ENCODE measurements at places on chromosomes 2 and 18.

DNA sequence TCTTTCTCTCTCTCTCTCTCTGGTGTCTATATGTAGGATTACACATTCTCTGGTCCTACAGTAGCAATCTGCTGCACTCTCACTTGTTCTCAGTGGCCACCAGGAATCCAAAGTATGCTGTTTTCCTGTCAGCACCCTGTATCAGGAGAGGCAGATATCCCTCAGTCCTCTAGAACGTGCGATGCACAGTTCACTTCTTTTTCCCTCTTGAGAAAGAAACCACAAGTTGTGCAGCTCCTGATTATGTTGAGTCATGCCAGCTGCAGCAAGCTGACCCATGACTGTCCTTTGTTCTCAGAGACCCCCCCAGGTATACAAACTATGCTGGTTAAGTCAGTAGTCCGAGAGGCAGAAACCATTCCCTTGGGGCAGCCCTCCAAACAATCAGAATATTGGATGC is 54.6 kb downstream of the LANCL1 start:
- no peak for DNase-seq

DNA sequence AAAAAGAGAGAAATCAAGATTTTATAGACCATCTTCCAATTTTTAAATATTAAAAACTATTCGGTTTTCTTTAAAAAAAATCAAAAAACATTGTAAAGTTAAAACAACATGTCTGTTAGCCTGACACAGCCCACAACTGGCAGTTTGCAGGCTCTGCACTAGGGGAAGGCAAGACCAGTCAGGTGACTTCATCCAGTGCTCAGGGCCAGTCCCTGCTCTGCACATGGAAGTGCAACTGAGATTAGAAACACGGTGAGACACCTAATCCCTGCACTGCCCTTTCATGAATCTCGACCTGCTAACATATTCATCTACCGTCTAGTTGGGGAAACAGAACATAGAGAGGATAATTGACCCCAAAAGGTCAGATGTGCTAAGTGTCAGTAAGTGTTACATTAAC is 135.2 kb downstream of the BARD1 start:
- no peak for DNase-seq

- no peak for DNase-seq
Measured at GRCh38 chr2:181499231-181499630, 42.0 kb downstream of the ITGA4 start.

GRCh38 chr2:100148883-100149282 is 6.5 kb upstream of the AFF3 start:
- DNase-seq: no peak

DNA sequence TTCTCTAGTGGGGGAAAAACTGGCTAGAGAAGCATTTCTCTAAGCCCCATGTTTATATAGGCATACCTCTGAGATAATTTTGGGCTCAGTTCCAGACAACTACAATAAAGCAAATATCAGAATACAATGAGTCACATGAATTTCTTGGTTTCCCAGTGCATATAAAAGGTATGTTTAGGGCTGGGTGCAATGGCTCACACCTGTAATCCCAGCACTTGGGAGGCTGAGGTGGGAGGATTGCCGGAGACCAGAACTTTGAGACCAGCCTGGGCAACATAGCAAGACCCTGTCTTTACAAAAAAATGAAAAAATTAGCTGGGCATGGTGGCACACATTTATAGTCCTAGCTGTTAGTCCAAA is 22.2 kb downstream of the TSN start:
- DNase-seq: no peak

DNA sequence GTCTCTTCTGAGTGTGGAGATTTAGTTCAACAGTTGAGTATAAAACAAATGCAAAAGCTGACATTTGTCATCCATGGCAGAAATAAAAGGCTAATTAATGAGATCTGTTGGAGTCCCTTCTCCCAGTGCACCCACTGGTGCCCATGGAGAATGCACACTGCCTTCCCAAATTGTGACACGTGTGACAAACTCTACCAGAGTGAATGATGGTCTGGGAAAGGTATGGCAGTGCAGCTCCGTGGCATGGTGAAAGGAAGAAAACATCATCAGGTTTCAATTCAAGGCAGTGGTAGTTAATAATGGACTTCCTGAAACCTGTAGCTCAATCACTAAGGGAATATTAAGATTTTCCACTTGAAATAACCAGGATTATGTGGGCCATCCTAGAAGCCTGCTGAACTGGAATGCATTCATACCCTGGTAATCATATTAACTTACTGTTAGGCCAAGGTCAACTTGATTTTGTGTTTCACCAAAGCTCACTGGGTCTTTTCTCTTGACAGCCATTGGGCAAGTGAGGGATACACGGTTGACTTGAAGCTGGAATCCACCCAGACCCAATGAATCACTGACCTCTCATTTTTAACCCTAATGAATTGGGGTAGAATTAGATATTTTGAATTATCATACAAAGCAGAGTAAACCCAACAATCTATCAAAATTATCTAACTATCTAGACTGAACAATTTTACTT is 167.6 kb downstream of the AFF3 start:
- DNase-seq: no peak

- no peak for DNase-seq
Measured at GRCh38 chr2:127015106-127015910, 91.6 kb downstream of the BIN1 start.

GRCh38 chr18:5840547-5840946 is 54.8 kb downstream of the TMEM200C start:
- DNase-seq: no peak

GRCh38 chr2:101821059-101821805 is 123.7 kb downstream of the MAP4K4 start:
- DNase-seq: no peak

DNA sequence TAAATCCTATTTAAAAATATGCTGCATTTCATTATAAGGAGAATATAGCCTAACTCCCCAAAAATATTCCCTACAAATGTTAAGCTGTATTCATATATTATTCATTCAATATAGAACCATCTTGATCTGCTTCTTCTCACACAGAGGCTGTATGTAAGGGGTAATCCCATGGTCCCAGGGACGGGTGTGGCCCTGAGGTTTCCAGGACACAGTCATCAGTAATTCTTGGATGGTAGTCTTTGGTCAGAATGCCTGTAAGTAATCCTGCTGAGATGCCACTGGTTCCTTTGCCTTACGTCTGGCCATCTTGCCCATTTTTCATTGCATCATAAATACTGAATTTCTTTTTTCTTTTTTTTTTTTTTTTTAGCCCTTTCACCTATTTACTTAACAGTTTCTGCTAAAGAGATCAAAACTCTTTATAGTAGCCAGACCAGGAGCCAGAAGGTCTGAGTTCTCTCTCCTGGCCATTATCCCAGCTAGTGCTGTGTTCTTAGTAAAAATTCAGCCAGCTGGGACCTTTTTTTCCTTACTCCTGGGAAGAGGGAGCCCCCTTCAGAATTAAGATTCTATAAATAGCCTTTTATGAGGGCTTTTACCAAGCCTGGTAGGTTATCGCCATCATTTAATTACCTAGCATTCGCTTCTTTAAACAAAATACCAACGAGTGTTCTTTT is 134.9 kb downstream of the SOX11 start:
- DNase-seq: no peak

DNA sequence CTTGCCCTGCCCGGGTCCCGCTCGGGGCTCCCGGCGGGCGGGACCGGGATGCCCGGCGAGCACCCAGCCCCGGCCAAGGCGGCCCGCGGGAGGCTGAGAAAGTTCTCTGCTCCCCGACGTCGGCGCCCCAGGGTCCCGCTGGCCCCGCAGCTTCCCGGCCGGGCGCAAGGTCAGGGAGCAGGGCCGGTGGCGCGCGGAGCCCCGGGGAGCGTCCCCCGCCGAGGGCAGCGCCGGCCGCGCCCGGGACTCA is 331 bp downstream of the SERPINE2 start:
- DNase-seq: no peak

- no peak for DNase-seq
Measured at GRCh38 chr2:240868286-240869108, at the start of gene AGXT. Gene AGXT, plus strand, starts transcription at chr2:240868824. Its CDS starts 42 bp downstream, at chr2:240868866.

- no peak for DNase-seq
Measured at GRCh38 chr2:128550389-128550788, 231.7 kb upstream of the HS6ST1 start.

DNA sequence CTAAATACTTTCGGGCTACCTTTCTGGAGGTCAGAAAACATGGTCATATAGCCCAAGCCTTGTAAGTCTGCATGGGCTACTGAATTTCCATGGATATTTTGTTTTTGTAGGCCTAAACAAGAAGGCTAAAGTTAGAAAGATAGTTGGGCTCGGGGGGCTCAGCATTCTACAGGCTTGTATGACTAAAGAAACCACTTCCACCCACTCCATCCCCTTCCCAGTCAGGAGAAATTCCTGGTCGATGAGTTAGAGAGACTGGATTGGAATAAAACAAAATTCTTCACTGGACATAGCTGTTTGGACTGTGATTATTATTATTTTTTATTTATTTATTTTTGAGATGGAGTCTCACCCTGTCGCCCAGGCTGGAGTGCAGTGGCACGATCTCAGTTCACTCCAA is 539.4 kb upstream of the TNP1 start:
- DNase-seq: no peak

DNA sequence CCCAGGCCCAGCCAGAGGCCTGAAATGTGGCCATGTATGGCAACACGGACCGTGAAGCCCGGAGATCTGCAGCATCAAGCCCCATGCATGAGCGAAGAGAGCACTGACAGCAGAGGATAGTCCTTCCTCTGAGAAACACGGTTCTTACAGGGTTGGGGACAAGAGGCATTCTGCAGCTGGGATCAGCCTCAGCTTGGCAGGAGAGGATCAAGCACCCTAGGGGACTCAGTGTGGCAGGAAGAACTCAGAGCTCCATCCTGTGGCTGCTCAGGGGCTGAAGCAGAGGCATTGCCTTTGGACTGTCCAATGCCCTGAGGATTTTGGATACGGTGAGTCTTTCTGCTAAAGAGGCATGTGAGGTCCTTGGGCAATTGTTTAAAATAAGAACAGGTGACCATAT is 368.7 kb downstream of the ZNF516 start:
- DNase-seq: no peak

GRCh38 chr2:39511605-39512433 is 74.7 kb upstream of the MAP4K3 start:
- DNase-seq: no peak

DNA sequence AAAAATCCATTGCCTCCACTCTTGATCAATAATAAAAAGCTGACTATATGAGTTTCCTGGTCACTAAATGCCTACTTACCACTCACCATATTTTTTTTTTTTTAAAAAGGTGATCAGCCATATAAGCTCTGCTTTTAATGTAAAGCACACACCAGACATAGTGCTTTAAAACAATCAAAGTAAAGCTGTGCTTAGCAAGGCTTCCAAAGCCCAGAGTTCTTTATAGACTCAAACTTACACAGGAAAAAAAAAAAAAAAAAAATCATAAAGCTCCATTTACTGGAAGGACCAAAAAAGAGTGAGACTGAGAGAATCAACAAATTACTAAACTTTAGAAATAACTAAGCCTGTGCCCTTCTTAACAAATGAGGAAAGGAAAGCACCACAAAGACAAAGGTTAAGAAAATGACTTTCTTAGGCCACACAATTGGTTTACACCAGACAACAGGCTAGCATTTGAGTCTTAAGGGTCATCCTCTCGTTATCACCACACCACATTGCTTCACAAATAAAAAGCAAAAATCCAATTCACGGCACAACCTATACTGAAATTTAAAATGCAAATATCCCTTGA is 11.2 kb downstream of the ACVR1 start:
- no peak for DNase-seq

- no peak for DNase-seq
Measured at GRCh38 chr18:62280786-62281185, 44.3 kb upstream of the TNFRSF11A start.

DNA sequence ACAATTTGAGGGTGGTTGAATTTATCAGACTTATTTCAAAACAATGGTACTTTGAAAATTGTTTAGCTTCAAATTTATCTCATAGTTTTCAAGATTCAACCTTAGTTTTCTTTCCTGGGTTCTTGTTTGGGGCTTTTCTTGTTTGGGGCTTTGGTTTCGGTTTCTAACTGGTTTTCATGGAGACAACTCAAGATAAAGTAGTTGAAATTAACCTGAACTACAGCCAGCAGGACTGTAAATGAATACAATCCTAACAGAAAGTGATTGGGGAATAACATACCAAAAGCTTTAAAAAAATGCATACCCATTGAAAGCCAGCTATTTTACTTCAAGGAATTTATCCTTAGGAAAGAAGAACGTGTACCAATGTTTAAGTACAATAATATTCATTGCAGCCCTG is 133.5 kb upstream of the SLC14A2 start:
- DNase-seq: no peak
